ENCODE measurements at places on chromosomes 13 and 19.

- no peak for DNase-seq
Observed at GRCh38 chr19:2259336-2259735, 3.1 kb upstream of the JSRP1 start.

DNA sequence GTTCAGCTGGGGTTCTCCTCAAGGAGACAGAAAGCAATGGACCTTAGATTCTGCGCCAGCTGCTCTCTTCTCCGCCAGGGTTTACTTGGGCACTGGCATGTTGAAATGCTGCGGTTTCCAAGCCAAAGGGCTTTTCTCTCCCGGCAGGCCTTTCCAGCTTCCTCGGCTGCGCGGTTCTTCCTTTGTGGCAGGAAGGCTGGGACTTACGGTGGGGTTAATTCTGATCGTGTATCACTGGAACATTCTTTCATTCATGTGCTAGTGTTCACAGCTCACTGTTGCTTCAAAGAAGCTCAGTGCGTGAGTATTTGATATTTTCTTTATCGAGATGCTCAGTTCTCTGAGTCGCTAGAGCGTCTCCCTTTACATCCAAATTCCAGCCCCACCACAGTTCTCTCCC is 723.2 kb downstream of the UQCRFS1 start:
- DNase-seq, result no peak

GRCh38 chr19:21698215-21698614 is 69.2 kb downstream of the ZNF100 start:
- DNase-seq, result peak; percentile 54

DNA sequence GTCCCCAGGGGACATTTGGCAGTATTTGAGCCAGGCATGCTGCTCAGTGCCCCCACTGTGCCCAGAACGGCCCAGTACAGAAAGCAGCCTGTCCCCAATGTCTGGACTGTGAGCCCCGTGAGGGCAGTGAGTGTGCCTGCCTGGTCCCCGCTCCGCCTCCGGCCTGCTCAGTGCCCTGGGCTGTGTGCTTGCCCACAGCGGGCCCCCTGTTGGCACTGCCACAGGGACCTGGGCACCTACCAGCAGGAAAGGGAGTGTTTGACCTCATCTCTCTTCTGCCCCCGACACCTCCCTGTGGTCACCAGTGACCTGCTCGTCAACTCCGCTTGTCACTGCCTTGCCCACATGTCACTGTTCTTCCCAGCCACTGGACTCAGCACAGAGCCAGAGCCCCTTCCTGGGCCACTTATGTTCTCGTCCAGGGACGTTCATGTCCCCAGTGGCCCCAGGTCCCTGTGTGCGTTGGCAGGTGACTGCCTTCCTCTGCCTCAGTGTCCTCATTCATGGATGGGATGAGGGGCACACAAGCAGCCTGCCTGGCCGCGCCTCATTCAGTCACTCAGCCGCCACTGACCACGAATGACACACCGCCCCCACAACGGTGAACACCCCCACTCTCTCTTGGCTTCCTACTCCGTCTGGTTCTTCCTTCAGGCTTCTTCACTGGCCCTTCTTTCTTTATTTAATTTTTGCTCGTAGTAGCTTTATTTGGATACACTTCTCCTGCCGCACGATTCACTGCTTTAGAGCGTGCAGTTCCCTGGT is 2.8 kb downstream of the FZR1 start:
- no peak for DNase-seq

DNA sequence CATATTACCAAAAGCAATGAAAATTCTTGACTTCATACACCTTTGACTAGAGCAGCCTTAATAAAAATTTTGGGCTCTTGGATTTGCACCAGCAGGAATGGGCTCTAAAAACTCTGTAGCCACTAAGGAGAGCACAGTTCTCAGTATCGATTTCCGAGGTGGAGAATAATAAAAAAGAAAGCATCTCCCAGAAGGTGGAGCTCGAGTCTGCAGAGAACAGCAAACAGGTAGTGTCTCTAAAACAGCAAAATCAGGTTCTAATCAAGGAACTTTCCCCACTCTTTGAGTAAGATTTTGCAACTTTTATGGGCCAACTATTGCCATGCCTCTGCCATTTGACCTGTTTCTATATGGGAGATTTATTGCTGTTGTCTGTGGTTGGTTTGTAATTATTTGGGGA is 258.7 kb upstream of the GPC6 start:
- DNase-seq, result no peak

DNA sequence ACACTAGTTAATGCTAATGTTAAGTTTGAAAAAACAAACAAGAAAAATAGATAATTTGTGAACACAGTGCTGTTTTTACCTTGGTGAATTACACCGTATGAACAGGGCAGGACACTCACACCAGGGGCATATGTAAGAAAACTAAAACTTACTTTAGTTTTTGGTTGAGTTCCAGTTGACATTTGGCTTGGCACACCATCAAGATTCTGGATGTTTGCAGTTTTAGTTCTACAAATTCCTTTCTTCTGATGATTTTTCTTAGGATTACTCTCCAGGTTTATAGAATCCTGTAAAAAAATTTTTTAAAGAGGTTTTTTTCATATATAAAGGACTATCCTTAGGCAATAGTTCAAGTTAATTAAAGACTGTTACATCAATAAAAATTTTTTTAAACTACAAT is 238.5 kb upstream of the STARD13 start:
- DNase-seq, result no peak

DNA sequence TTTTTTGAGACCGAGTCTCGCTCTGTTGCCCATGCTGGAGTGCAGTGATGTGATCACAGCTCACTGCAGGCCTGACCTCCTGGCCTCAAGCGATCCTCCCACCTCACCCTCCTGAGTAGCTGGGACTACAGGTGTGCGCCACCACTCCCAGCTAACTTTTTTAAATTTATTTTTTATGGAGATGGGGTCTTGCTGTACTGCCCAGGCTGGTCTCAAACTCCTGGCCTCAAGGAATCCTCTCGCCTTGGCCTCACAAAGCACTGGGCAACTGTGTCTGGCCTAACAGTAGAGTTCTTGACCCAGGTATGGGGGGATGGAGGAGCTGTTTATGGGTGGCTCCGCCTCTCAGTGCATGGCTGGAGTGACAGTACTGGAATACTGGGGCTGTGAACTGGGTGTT is 59.6 kb downstream of the SMARCA4 start:
- DNase-seq, result no peak

DNA sequence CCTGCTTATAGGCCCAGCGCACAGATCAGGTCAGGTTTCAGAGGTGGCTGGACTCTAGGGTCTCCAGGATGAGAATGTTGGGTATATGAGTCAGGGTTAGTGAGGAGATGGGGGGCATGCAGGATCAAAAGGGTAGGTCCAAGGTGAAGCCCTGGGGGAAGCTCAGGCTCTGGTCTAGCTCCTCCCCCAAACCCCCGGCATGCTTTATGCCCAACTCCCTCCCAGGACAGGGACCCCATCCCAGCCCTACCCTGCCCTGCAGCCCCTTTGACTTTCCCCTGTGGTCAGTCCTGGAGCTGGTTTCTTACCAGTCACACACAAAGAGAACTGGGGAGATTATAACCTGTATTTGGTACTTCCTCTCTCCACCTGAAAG is 9.8 kb upstream of the CEACAM18 start:
- no peak for DNase-seq

DNA sequence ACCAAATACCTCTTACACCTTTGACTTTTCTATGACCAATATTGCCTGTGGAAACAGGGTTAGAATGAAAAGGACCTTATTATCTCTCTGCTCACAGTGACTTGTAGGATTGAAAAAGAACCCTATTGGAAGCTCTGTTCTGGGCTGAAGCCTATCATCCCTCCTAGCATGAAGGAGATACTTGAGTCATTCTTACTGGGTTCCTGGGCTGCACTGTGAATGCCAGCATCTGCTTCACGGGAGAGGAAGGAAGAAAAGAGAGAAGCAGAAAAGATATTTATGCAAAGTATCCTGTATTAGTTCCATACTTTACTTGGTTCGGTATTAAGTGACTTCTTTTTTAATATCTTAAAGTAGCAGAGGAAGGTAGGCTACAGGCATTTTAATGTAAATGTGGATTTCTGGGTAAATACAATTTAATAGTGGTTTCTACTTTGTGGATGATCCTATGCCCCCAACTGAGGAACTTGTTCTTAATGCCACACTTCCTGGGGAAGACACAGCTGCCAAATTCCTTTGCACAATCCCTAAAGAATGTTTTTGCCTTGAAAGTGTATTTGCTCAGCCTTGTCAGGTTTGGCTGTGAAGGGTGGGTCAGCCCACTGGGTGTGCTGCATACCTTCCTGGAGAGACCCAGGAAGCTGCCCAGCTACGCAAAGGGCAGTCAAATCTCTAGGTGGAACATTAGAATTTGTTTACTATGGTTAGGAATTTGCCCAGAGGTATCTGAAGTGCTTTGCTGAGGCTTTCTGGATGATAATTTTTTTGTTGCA is 13.7 kb upstream of the SCEL start:
- DNase-seq, result no peak

DNA sequence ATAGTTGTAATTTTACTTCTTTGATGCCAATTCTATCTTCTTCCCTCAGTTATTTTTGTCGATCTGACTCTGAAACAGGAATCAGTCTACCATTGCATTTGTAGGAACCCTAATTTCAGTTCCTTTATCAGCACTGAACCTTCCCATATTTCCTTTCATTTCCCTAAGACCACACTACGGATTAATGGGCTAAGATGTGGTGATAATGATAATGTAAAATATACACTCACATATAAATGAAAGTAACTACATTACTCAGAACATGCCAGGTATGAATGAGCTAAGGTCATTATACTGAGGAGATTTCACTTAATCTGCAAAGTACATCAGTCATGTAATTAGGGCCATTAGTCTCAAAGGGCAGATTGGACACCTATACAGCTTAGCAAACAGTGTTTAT is 60.2 kb upstream of the RFC3 start:
- DNase-seq, result no peak

GRCh38 chr19:6005321-6006069 is 27.6 kb upstream of the RANBP3 start:
- DNase-seq, result no peak

DNA sequence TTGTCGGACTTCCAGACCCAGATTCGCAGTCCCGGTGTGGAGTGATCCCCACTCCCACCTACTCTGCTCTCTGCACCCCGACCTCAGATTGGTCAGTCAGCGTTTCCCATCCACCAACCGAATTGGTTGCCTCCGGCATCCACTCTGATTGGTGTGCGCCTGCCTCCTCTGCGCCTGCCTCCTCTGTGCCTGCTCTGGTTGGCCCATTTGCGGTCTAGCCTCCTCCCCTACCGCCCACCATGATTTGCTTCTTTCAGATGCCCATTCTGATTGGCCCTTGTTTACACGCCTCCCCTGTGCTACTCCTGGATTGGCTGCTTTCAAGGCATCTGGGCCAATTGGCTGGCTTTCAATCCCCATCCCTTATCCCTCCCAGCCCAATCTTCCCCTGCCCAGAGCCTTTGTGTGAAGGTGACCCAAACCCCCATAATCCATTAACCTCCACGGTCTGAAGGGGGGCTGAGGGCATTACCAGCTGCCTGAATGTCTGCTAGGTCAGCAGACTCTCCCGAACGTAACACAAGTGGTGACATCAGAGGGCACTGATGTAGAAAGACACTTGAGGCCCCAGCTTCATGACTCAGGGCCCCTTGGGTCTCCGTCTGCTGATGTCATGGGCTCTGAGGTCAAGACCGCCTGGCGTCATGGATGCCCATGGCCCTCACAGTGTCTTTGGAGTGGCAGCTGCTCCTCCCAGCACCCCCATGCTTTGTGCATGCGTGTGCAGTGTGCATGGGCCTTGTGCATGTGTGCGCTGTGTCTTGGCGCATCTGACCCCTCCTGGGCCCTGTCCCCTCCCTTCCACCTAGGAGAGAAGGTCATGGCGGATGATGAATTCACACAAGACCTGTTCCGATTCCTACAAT is 80.4 kb downstream of the MAP4K1 start:
- DNase-seq, result no peak

DNA sequence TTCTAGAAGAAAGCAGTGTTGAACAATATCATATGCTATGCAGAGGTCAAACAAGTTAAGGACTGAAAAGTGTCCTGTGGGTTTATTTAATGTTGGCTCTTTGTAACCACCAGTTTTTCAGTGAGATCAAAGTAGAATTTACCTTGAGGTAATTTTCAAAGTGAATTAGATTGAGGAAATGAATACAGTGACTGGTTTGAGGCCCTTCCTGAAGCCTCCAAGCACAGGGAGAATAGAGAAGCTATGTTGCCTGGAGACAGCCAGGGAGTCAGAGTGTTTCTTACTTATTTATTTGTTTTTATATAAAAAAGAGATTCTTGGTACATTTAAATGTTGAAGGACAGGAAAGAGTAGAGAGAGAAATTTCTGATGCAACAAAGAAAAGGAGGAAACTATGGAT is 954.3 kb upstream of the SPRY2 start:
- no peak for DNase-seq

GRCh38 chr19:10007371-10008183 is 2.7 kb downstream of the COL5A3 start:
- no peak for DNase-seq

- DNase-seq, result peak; percentile 50
Observed at GRCh38 chr19:8017808-8018207, 12.4 kb upstream of the ELAVL1 start.

DNA sequence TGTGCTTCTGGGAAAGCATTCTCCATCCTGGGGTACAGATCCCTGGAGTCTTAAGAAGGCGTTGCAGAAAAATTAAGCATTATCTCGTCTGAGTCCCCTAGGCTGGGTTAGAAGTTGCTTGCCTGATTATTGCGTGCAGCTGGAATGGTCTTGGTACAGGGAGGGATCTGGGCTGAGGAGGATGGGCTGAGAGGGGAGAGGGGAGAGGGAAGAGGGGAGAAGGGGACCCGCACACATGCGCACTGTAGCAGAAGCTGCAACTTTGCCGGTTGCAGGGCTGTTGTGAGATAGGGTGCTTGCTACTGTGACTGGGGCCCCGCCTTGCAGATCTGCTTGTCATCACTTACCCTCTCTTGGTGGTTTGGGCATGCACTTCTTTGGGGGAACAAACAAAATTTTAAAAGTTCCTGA is 316.8 kb downstream of the DLEU7 start:
- no peak for DNase-seq

- no peak for DNase-seq
Observed at GRCh38 chr19:31275068-31275334, 74.2 kb downstream of the TSHZ3 start.

GRCh38 chr19:3738477-3739220 is 22.8 kb downstream of the APBA3 start:
- no peak for DNase-seq

GRCh38 chr13:76715075-76715474 is 171.1 kb downstream of the KCTD12 start:
- no peak for DNase-seq

DNA sequence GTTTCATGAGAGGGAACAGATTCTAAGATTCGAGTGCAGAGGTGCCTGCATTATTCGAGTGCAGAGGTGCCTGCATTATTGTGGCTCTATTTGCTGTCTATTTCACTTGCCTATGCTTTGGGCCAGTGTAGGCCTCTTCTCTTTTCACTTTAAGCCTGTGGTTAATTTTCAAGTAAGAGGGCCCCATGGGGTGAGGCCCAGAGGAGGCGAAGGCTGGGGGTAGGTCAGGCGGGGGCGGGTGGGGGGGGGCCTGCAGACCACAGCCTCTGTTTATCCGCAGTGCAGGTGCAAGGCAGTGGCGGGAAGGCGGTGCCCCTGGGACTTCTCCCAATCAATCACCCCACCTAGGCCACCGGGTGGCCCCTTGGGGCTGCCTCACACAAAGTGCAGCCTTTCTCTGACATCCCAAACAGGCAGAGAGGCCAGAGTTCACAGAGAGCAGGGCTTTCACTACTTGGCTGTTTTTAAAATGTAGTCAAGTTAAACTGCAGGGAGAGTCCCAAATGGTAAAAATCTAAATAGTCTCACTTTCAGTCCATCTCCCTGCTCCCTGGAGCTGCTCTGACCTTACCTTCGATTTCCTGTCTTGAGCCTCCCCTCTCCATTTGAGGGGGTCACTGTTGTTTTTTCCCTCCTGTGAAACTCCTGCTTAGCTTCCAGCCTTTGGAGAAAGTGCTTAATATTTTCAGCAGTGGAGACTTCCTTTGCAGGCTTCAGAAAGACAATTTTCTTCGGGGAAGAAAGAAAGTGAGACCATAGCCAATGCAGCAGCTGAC is 249.0 kb downstream of the DLEU7 start:
- peak; percentile 76 for DNase-seq
